ENCODE measurements at places on chromosomes 7 and 10. TPM values are rescaled to one million over a fixed set of nuclear protein-coding genes. Genes with fewer than 3 reads are reported as not detected.
A peak's percentile ranks its signal among the peaks of the same experiment; 100 is the strongest.

DNA sequence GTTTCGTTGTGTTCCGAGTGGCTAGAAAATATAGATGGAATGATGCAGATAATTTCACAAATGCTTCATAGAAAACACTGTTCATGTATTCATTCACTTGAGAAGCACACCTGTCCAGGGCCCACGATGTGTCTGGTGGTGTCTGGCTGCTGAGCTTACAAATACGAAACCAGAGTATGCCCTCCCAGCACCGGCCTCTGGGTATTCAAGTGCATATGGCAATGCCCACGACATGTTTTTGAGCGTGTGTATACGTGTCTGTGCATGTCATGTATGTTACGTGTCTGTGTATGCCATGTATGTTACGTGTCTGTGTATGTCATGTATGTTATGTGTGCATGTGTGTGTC lies 37.9 kb downstream of the IL2RA start:
- H3K36me3 ChIP-seq, result no peaks in the 10 kb centered on the region
- H3K4me1 ChIP-seq, result no peaks in the 10 kb centered on the region
- no peaks in the 10 kb centered on the region for H3K27me3 ChIP-seq

Gene KCNMA1
- total RNA-seq, result 103 TPM

GRCh38 chr10:71852355-71852937 lies 1.4 kb upstream of the PSAP start:
- no peak overlapping the region for H3K27ac ChIP-seq
- no peaks in the 10 kb centered on the region for H3K27me3 ChIP-seq
- no peak overlapping the region for H3K4me3 ChIP-seq

GRCh38 chr7:26368542-26368941 lies 76.9 kb downstream of the SNX10 start:
- H3K4me1 ChIP-seq, result no peaks in the 10 kb centered on the region
- H3K27ac ChIP-seq, result no peak overlapping the region
- no peak overlapping the region for H3K4me3 ChIP-seq
- no peaks in the 10 kb centered on the region for H3K36me3 ChIP-seq
- DNase-seq, result no peak

DNA sequence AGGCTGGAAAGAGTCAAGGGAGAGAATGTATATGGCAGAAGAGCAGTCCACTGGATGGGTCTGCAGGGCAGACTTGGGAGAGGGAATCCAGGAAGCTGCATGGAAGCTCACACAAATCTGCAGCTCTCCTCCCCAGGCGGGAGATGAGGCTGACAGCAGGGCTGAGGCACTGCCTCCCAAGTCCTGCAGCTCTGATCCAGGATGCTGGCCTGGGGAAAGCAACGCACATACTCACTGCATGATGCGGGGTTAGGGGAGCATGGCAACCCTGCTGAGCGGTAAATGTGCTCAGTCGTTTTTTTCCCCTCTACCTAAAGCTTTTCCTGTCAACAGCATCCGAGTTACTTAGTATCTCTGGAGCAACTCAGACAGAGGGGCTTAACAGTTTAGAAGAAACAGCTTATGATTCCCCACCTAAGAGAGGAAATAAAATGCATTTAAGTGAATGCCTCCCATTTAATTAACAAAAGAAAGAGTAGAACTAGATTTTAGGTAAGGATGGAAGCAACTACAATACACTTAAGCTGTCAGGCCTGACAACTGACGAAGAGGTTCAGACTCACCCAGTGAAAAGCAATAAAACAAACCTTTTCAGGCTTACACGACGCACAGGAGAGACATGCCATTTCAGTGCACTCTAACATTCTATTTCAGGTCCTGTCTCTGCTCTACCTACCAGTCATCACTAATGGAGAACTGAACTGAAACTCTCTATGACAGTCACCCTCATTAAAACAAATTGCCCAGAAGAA lies 37.0 kb downstream of the CHCHD3 start:
- no peaks in the 10 kb centered on the region for H3K27me3 ChIP-seq
- no peaks in the 10 kb centered on the region for H3K4me1 ChIP-seq
- no peak for DNase-seq
- no peak overlapping the region for H3K27ac ChIP-seq

GRCh38 chr7:100785878-100786277 lies 41.4 kb downstream of the EPHB4 start:
- H3K27me3 ChIP-seq, result peaks cover 6% of the 10 kb centered on the region
- no peak overlapping the region for H3K4me3 ChIP-seq
- no peaks in the 10 kb centered on the region for H3K4me1 ChIP-seq

GRCh38 chr10:114002422-114002821 lies 41.2 kb upstream of the ADRB1 start:
- H3K4me3 ChIP-seq, result no peak overlapping the region
- no peaks in the 10 kb centered on the region for H3K4me1 ChIP-seq
- H3K27ac ChIP-seq, result no peak overlapping the region

- H3K27ac ChIP-seq, result no peak overlapping the region
- no peak overlapping the region for H3K4me3 ChIP-seq
Observed at GRCh38 chr7:18287482-18287881, 208.1 kb upstream of the HDAC9 start.

DNA sequence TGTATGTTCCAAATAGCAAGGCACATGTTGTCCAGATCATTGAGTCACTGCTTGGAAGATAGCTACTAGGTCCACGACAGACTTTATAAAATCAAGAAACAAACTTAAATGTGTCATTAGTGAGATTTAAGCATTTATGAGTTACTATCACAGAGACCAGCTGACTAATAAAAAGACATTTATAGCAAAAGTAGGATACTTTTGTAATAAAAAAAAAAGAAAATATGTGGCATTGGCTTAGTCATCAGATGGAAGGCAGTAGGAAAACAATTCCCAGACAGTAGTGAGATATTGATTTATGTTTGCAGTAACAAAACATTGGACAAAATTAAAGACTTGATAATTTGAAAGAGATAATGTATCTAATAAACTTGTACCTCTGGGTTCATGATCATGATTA lies 881.0 kb upstream of the LRRN3 start:
- no peaks in the 10 kb centered on the region for H3K36me3 ChIP-seq
- no peak overlapping the region for H3K27ac ChIP-seq
- no peaks in the 10 kb centered on the region for H3K4me1 ChIP-seq
- no peak overlapping the region for H3K4me3 ChIP-seq

Gene FRMPD2
- total RNA-seq, result not detected

DNA sequence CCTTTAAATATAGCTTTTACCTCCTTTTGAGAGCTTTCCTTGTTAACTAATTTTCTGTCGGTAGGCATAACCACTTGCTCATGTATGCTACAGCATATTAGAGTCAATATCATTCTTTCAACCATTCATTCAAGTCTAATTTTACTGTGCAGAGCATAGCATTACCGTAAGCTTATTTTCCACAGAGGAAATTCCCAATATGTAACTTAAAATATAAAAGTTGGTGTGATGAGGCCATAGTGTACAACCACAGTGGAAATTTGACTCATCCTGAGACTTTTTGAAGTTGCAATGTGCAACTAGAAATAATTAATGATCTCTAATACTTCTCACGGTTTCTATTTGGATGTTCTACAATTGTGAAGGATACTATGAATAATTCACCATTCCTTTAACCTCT lies 80.6 kb upstream of the KLF6 start:
- peaks cover 2% of the 10 kb centered on the region for H3K4me1 ChIP-seq
- peak; percentile 45 for DNase-seq
- H3K27ac ChIP-seq, result no peak overlapping the region
- H3K36me3 ChIP-seq, result no peaks in the 10 kb centered on the region
- no peak overlapping the region for H3K4me3 ChIP-seq

Gene DOCK4
- total RNA-seq, result 30.3 TPM

Gene WNT16
- 3.8 TPM for total RNA-seq

Gene OR13A1
- not detected for total RNA-seq

Gene EPHA1
- total RNA-seq, result under 0.01 TPM

GRCh38 chr10:109007514-109007913 lies 915.8 kb downstream of the XPNPEP1 start:
- no peak overlapping the region for H3K27ac ChIP-seq
- DNase-seq, result no peak
- H3K4me3 ChIP-seq, result no peak overlapping the region
- no peaks in the 10 kb centered on the region for H3K4me1 ChIP-seq

Gene OPN4
- not detected for total RNA-seq

- DNase-seq, result no peak
- H3K36me3 ChIP-seq, result no peaks in the 10 kb centered on the region
- no peak overlapping the region for H3K4me3 ChIP-seq
Observed at GRCh38 chr10:93620925-93621324, 8.6 kb downstream of the PDE6C start.

DNA sequence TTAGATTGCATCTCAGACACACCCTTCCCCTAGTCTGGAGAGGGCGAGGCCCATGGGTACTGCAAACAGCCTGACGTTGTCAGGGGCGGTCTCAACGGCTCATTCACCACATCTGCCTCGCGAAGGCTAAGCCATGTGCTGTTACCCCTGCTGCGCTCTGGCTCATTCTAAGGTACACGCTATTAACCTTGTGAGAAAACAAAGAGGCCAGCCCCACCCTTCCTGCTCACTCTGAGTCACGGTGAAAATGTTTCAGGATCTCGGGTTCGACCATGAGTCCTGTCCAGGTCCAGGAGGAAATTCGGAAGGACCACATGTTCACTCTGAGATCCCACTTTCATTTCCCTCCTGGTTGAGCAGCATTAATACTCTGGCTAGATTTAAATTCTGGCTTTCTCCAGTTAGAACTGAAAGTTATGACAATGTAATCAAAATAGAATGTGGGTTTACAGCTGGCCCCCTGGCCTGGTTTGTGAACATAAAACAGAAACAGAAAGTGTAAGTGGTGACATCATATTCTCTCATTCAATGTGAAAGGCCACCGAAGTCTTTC lies 55.2 kb downstream of the EGFR start:
- no peaks in the 10 kb centered on the region for H3K27me3 ChIP-seq
- peak overlapping the region; percentile 88 for H3K27ac ChIP-seq
- H3K4me3 ChIP-seq, result peak overlapping the region; percentile 38
- peak; percentile 85 for DNase-seq

DNA sequence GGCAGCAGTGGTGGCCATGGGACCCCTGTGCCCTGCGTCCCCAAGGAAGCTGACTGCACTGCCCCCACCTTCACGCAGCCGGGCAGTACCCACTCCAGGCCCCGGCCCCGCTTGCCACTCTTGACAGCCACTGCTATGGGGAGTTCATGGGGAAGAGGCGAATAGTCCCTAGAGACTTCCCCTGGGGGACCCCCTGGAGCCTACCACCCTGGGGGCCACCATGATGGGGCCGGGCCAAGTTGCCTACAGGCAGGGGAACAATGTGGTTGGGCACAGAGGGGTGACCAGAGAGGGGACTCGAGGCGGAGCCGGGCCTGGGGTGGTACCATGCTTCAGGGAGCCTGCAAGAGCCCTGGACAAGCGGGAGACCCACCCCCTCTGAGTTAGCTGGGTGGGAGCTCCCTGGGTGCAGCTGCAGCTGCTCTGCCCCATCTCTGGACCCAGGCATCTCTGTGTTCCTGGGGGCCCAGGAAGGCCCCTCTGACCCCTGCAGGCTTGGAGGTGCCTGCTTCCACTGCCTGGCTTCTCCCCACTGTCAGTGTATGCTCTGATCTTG lies 567.6 kb downstream of the GRM8 start:
- no peaks in the 10 kb centered on the region for H3K36me3 ChIP-seq
- no peak overlapping the region for H3K27ac ChIP-seq
- H3K27me3 ChIP-seq, result no peaks in the 10 kb centered on the region
- no peaks in the 10 kb centered on the region for H3K4me1 ChIP-seq
- no peak for DNase-seq

- no peaks in the 10 kb centered on the region for H3K4me1 ChIP-seq
- H3K36me3 ChIP-seq, result no peaks in the 10 kb centered on the region
- H3K4me3 ChIP-seq, result peak overlapping the region; percentile 54
- peaks cover 12% of the 10 kb centered on the region for H3K27me3 ChIP-seq
- DNase-seq, result peak; percentile 50
Observed at GRCh38 chr7:101743241-101743994, 74.0 kb upstream of the CUX1 start.

DNA sequence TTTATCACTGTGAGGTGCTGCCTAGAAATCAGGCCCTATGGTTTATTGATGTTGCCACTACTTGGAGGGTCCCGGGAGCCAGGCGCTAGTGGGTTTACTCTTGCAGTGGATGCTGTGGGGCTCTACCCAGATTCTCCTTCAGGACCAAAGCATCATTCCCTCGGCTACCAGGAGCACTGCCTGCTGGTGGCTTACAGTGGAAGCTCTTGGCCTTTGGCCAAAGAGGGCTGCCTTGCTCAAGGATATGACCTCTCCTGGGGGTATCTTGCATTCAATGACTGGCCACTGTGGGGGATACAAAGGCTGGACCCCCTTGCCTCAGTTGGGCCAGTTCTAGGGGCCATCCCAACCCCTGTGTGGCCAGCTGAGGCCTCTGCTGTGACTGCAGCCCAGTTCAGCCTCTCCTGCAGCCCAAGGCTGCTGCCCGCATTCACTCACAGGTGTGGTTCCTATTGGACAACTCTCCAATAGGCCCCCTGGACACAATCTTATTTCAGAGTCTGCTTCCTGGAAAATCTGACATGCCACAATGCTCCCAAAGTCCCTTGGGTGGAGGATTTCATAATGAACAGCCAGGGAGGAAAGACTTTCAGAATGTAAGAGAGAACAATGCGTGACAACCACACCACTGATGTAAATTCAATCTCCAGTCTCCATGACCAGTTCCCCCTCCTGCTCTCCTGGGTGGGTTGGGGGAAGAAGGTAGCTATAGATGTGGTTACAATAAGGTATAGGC lies 196.3 kb downstream of the SNX10 start:
- H3K4me3 ChIP-seq, result no peak overlapping the region
- H3K27me3 ChIP-seq, result no peaks in the 10 kb centered on the region
- no peaks in the 10 kb centered on the region for H3K36me3 ChIP-seq
- H3K27ac ChIP-seq, result no peak overlapping the region

Gene HMX2
- total RNA-seq, result not detected

Gene SLC39A12
- total RNA-seq, result not detected

DNA sequence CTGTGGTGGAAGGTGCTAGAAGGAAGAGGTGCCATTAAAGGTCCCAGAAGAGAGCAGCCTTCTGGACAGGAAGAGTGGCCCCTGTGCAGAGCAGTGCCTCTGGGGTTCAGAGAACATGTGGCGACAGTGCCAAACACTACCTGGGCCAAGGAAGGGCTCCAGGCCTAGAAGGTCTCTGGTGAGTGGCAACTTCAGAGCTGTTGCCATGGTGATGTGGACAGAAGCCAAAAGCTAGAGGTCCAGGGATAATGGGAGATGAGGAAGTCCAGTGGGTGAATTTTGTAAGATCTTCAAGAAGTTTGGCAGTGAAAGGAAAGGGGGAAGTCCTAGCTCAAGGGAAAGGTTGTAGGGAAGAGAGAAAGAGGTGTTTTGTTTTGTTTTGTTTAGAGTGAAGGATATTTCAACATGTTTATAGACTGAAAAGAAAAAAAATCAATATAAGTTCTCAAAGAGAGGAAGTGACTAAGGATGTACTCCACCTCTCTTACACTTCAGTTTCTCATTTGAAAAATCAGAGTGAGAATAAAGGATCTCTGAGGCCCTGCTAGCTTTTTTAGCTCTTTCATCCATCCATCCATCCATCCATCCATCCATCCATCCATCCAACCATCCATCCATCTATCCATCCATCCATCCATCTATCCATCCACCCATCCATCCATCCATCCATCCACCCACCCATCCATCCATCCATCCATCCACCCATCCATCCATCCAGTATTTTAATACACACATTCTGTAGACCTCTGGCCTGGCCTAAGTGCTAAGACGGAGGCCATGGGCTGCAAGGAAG lies 77.1 kb upstream of the DUSP5 start:
- H3K27ac ChIP-seq, result peak overlapping the region; percentile 48
- peak; percentile 40 for DNase-seq
- no peaks in the 10 kb centered on the region for H3K27me3 ChIP-seq
- H3K36me3 ChIP-seq, result no peaks in the 10 kb centered on the region
- no peak overlapping the region for H3K4me3 ChIP-seq

GRCh38 chr7:101862280-101863220 lies 45.1 kb downstream of the CUX1 start:
- H3K4me1 ChIP-seq, result peaks cover under 1% of the 10 kb centered on the region
- no peak overlapping the region for H3K27ac ChIP-seq
- H3K4me3 ChIP-seq, result no peak overlapping the region

Gene CARD11
- not detected for total RNA-seq

Gene ZNF365
- total RNA-seq, result 5.8 TPM
